ENCODE measurements at places on chromosomes 5 and 9.
A peak's percentile ranks its signal among the peaks of the same experiment; 100 is the strongest.

- DNase-seq: no peak
Measured at GRCh38 chr5:137609127-137609526, 110.0 kb upstream of the SPOCK1 start.

- DNase-seq: no peak
Measured at GRCh38 chr5:127634007-127634406, 14.9 kb upstream of the CTXN3 start.

GRCh38 chr5:107578051-107578635 lies 92.6 kb downstream of the EFNA5 start:
- DNase-seq: no peak

- no peak for DNase-seq
Measured at GRCh38 chr5:129836321-129836720, 67.9 kb upstream of the CHSY3 start.

DNA sequence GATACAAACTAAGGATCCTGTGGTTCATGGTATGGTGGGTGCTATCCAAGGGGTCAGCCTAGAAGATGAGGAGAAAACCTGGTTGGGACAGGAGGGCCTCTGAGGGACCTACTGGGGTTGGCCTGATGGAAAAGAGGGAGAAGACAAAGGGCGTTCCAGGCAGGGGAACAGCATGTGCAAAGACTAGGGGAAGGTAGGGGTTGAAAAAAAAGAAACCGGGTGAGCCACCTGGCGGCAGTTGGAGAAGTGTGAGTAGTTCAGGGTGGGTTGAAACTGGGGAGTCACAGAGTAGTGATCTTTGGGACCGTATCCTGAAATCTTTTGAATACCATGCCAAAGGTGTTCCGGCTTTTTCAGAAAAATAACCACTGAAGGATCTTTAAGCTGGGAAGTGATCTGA lies 8.7 kb upstream of the GABRP start:
- no peak for DNase-seq

DNA sequence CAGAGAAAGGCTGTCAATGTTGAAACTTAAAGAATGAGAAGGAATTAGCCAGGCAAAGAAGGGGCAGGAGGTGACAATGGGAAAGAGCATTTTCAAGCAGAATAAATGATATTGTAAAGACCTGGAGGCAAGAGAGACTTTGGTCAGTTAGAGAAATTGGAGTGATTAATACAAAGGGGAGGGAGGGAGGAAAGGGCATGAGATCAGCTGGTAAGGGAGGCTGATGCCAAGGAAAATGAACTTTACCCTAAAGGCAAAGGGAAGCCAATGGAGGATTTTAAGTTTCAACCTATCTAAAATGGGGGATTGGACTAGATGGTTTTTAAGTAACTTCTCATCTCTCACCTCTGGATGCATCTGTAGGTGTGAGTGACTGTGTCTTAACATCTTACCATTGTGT lies 23.3 kb downstream of the C5 start:
- DNase-seq: no peak

GRCh38 chr5:102196481-102196880 lies 99.6 kb downstream of the SLCO4C1 start:
- no peak for DNase-seq

GRCh38 chr5:115295777-115296123 lies 704 bp downstream of the CCDC112 start:
- DNase-seq: no peak

- DNase-seq: peak; percentile 58
Measured at GRCh38 chr5:135127439-135128240, 93.6 kb upstream of the PITX1 start.

GRCh38 chr9:68861436-68861835 lies 152.5 kb downstream of the PRKACG start:
- DNase-seq: no peak

DNA sequence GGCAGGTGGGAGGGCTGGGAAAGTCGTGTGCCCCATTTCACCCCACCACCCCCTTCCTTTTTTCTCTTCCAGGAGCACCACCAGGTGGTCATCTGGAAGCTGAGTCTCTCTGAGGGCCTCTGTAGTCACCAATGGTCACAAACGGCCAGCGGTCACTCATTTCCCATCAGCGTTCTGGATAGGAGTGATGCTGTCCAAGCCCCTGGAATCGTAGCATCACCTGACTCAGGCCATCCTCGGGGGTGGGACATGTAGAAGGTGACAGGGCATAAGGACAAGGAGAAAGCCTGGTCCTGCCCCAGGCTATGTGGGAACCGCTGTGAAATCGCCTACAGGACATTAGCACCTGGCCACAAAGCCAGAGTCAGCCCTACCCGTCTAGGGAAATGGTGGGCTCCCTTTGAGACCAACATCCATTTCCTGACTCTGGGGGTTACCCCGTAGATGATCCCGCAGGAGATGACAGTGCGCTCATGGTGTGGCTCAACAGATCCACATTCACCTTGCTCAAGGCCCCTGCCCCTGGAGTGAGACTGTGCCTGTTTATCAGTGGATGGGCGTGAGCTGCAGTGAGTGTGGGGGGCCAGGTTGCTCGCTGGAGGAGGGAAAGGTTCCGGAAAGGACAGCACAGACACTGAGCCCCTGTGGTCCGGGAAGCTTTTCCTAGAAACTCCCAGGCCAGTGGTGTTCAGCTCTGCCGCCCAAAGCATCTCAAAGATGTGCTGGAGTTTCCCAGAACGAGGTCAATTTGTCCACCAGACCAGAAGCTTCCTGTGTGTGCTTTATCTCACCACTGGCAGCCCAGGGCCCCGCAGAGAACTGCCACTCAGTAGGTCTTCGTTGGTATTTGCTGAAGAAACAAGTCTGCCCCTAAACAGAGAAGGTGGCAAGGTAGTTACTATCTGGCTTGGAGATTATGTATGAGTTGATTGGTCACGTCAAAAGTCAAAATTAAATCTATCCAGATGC lies 61.1 kb upstream of the UNC5A start:
- DNase-seq: no peak

- DNase-seq: peak; percentile 72
Measured at GRCh38 chr5:52786949-52787599, 642 bp upstream of the ITGA1 start.

DNA sequence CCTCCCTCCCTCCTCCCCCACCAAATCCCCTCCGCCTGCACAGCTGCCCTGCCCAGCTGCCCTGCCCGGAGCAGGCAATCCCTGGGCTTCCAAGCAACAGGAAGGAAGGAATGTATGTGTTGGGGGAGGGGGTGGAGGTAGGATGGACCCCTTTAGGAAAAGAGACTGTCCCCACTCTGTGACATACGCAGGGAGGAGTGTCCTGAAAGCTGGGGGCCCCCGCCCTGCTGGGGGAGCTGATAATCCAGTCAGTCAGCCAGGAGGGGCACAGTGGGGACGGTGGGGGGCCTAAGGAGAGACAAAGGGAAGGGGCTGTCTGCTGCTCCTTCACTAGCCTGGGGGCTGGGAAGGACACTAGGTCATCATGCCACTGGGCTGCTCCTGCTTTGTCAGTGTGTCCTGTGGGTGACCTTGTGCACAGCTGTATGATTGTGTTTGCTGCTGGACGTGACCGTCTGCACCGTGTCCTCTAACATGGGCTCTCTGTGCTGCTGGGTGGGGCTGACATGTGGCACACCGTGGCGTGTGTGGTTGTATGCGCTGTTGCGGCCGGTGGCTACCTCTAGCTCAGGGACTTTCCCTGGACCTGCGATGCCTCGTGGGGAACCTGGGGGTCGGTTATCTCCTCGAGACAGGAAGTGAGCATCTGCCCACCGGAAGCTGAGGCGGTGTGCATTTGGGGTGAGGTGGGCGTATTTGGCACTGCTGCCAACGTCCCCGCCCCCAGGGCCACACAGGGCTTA lies 3.0 kb downstream of the N4BP3 start:
- peak; percentile 82 for DNase-seq

DNA sequence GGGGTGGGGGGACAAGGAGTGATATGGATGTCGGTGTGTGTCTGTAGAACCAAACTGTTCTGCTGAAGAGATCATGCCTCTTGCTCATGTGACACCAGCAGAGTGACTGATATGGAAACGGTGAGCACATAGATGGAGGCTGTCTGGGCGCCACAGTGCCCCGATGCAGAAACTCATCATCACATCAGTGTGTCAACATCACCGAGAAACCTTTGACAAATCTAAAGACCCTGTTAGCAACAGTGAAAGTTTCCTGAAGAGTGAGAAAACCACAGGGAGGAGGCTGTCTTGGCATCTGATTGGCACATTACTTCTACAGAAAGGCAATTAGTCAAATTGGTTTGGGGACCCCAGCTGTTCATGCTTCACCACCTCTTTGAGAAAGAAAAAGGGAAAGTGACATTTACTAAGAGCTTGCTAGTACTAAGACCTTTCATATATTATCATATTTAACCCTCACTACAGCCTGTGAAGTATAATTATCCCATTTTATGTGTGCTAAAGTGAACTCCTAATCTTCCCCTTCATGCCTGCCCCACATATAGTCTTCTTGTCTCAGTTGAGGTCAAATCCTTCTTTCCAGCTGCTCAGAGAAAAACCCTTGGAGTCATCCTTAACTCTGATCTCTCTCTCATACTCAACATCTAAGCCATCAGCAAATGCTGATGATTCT lies 25.6 kb downstream of the CSF2 start:
- no peak for DNase-seq

- peak; percentile 46 for DNase-seq
Measured at GRCh38 chr5:59666440-59667068, 227.0 kb downstream of the PDE4D start.

- no peak for DNase-seq
Measured at GRCh38 chr9:70117835-70118319, 74.2 kb downstream of the MAMDC2 start.

GRCh38 chr5:179176166-179176565 lies 116.0 kb downstream of the ZNF354C start:
- no peak for DNase-seq

GRCh38 chr5:173041881-173042762 lies 14.0 kb upstream of the CREBRF start:
- DNase-seq: no peak

GRCh38 chr9:91972076-91972626 lies 22.1 kb upstream of the ROR2 start:
- DNase-seq: no peak

DNA sequence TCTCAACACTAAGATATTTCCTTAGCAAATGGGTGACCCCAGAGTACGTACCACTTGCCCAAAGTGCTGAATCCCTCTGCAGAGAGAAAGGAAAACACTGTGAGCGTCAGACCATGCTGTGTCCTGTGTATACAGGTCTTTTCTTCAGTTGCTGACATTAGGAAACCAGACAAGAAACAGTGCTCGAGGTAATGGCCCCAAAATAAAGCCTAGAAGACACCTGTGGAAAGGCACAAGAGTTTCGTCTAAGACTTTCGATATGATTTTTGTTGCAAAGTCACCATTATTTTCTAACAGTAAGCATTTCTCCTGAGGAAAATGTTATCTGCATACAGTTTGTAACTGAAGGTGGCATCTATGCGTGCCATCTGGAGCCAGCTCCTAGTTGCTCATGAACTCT lies 62.0 kb upstream of the SIMC1 start:
- no peak for DNase-seq

GRCh38 chr9:133008824-133009223 lies 22.0 kb upstream of the GTF3C5 start:
- peak; percentile 49 for DNase-seq

- no peak for DNase-seq
Measured at GRCh38 chr9:122835313-122835731, 6.9 kb upstream of the PDCL start.

DNA sequence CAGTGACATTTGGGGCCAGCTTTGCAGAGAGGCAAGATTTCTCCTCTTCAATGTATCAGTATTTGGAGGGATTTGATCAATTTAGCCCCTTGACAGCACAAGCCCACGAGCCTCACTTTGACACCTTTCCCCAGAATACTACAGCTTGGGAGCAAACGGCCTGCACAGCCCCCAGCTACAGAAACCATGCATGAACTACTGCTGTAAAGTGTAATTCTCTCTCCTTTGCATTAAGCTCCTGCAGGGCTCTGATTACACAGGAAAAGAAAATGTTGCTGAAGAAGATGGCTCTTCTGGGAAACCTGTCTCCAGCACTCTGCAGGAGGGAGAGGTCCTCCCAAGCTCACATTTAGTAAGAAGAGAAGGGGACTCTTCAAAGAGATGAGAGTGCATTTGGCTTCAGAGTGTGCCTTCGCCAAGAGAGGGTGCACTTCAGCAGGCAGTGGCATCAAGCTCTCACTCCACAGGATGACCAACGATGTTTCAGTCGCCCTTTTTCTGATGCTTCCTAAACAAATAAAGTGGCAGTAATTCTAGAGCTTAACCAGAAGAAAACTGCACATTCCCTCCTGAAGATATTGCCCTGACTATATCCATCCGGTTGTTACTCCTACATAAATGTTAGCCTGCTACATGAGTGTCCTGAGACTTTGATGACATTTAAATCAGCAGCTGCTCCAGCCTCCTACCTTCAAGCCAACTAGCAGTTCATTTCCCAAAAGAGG lies 272.2 kb downstream of the AUH start:
- peak; percentile 58 for DNase-seq

GRCh38 chr5:157535042-157535865 lies 40.3 kb downstream of the ADAM19 start:
- DNase-seq: no peak

DNA sequence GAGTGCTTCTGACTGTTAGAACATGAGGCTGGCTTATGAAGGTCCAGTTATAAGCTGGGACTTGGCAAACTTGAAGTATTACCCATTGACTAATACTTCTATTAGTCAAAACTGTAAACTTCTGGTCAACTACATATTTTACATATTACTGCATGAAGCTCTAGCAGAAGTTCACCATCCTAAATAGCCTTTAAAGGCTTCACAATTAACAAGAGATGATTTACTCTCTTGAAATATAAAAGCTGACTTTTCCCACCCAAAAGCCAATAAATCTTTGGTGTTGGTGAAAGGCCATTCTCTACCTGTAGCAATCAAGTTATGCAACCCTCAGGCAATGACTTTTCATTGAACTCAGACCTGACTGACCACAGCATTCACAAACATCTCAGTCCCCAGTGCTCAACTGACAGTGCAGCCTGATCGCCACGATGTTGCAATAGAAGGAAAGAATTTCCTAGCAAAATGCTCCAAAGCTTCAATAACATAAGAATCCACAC lies 345.6 kb downstream of the EBF1 start:
- DNase-seq: no peak

GRCh38 chr5:2905741-2906140 lies 154.3 kb upstream of the IRX2 start:
- no peak for DNase-seq

- DNase-seq: no peak
Measured at GRCh38 chr9:82101475-82101874, 112.9 kb downstream of the SPATA31D1 start.

DNA sequence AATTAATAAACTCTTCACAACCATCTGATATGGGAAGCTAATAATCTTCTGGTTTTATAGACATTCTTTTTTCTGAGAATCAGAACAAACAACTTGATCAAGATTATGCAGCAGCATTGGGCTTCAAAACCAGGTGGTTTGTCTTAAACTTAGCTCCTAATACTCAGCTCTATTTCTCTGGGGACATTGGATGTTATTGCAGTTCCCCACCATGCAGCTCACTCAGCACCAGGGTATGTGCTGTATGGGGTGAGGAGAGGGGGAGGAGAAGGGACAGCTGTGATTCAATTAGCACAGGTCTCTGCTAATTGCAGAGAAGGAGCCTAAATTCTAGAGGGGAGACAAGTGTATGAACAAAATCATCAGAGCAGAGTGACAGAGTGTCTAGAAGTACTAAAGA lies 210.7 kb upstream of the TNC start:
- no peak for DNase-seq

All from mucosa of descending colon (tissue), 3 donors.